ENCODE measurements at places on chromosomes 11 and 22. TPM values are rescaled to one million over a fixed set of nuclear protein-coding genes. Genes with fewer than 3 reads are reported as not detected.

The P2RX3 gene
- not detected for total RNA-seq

The RAG2 gene
- not detected for total RNA-seq

GRCh38 chr22:23831781-23832180 lies 7.0 kb downstream of the DERL3 start:
- no peak for DNase-seq

DNA sequence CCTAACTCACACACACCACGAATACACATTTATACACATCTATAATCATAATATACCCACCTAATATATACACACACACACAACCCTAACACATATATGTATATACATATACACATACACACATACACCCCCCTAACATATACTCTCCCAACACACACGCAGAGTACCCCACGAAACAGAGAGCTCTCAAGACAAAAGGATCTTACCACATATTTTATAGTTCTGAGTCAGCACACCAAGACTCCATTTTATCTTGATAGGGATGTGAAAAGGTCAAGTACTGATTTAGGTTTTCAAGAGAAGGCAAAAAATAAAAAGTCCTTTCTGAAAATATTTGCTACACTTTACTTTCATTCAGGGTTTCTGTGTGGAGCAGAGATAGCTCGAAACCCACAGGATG lies 1207.2 kb downstream of the LRRC4C start:
- no peak for DNase-seq

GRCh38 chr11:65121447-65121864 lies 478 bp downstream of the FAU start:
- no peak for DNase-seq

GRCh38 chr11:62832336-62833234 lies at the start of gene TEX54:
TSS of gene TEX54 (minus strand) at chr11:62832841.
- DNase-seq, result peak; percentile 22

DNA sequence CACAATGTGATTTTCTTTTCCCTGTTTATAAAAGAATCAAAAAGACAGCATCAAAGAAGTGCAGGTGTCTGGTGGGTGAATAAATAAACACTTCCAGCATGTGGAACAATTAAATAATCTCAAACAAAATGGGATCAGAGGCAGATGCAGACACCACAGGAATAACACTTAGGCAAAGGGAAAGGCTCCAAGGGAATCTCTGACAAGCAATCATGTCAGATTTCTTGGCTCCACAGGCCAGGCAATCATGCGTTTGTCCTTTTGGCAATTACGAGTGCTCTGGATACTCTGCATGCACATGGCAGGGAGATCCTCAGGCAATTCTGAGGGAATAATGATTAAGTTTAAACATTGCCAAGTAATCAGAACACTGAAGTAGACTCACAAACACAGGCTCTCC lies 403.5 kb upstream of the LUZP2 start:
- no peak for DNase-seq

GRCh38 chr22:41442240-41442792 lies 4.3 kb downstream of the TOB2 start:
- no peak for DNase-seq

The KCNE3 gene
- total RNA-seq, result 0.18 TPM

The PRODH gene
- not detected for total RNA-seq

DNA sequence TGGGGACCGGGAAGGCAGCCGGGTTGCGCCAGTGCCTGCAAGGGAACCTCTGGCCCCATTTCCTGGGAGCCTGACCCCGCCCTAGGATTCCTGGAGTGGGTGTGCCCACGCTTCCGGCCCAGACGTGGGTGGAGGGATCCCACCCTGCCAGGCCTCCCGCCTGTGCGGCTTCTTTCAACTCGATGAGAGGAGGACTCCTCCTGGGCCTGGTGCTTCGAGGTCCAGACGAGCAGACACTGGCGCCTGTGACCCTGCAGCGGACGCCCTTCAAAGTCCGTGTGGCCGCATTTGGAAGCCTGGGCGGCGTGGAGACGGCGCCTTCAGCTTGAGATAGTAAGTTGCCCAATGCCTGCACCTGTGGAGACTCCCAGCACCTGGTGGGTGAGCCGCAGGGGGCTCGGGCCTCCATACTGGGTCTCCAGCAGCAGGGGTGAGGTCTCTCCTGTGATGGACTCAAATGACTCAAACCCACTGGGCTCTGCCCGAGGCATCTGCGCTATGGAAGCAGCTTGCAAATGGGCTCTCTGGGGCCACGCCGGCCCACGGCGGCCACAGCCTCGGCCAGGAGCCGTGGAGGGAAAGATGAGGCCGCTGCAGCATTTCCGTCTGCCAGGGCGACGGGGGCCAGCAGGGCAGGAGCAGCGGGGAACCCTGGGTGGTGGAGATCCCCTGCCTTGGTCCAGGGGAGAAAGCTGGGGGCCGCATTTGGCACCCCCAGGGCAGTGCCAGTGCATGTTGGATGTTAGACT lies 64.3 kb upstream of the PPARA start:
- DNase-seq, result no peak

- no peak for DNase-seq
These were observed 963.4 kb upstream of the CCDC90B start for GRCh38 chr11:84249344-84250135.

The MPPED2 gene
- not detected for total RNA-seq

- DNase-seq, result peak; percentile 26
These were observed 43.6 kb upstream of the POU2AF1 start for GRCh38 chr11:111422494-111423249.

The C11orf97 gene
- not detected for total RNA-seq

The ZNF214 gene
- 2.5 TPM for total RNA-seq

The GGTLC2 gene
- not detected for total RNA-seq

GRCh38 chr11:112381578-112381977 lies 120.9 kb upstream of the PLET1 start:
- DNase-seq, result no peak

GRCh38 chr11:17927681-17928343 lies 85.0 kb downstream of the SERGEF start:
- DNase-seq, result peak; percentile 85

DNA sequence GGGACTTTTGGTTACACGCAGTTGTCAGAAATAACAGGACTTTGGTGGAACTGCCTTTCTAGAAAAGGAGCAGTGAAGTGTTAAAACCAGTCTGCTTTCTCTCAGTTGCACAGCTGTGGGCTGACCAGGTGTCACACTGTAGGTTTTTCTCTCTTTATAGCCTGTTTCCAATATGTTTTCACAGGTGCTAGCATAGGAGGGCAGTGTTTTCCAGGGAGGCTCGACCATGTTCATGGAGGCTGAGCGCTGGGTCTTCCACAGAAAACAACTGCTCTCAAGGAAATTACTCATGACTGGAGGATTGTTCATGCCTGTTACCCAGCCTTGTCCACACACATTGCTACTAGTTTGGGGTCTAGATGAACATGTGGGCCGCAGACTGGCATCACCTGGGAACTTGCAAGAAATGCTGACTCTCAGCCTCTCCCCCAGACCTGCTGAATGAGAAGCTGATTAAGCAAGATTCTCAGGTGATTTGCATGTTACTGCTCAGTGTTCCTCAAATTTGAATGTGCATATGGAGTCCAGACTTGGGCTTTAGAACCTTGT lies 157.7 kb downstream of the MAML2 start:
- no peak for DNase-seq

DNA sequence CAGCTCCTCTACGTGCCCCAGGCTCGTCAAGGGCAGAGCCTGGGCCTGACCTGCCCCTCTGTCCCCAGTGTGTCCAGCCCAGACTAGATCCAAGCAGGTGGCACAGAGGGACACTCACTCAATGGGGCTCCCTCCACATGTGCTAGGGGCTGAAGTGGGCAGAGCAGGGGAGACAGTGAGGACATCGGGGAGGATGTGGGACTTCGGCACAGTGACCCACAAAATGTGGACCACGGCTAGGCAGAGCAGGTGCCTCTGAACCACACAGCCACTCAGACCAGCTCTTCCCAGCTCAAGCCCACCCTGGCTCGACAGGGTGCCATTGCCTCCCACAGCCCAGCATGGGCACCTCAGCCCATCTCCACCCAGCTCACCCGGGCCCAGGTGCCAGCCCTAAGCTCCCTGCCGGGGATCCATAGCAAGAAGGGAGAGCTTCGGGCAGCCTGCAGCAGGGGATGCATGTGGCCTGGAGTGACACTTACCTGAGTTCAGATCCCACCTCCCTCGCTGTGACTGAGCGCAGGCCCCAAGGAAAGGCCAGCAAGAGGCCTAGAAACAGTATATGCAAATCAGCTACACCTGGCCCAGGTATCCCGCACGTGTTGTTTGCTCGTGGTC lies 46.9 kb upstream of the RTL6 start:
- DNase-seq, result no peak

The C11orf42 gene
- not detected for total RNA-seq

The WT1 gene
- total RNA-seq, result not detected

GRCh38 chr11:97996762-97997161 lies 1024.0 kb upstream of the CNTN5 start:
- DNase-seq, result no peak
